ENCODE measurements at places on chromosomes 2 and 18. TPM values are rescaled to one million over a fixed set of nuclear protein-coding genes. Genes with fewer than 3 reads are reported as not detected.
A peak's percentile ranks its signal among the peaks of the same experiment; 100 is the strongest.

- no peak for DNase-seq
These were observed 84.5 kb downstream of the RAPH1 start for GRCh38 chr2:203450561-203450960.

DNA sequence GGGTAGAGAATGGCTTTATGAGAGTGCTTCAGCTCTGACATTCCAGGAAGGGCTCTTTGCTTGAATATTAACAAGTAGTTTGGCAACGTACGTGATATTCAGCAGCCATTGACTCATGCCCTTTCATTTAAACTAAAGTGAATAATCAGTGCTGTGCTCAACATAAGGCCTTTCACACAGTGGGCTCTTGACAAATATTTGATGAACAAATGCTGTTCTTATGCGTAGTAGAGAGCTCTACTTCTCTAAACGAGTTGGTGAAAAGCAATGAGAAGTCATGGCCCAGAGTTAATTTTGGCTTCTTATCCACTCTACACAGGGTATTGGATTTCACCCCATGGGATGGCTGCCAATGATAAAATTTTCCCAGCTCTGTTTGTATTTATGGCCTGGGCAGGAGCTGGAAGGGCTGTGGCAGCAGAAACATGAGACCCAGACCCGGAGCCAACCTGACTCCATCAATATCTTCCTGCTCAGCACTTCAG is 338.9 kb downstream of the CCDC85A start:
- DNase-seq = peak; percentile 43

DNA sequence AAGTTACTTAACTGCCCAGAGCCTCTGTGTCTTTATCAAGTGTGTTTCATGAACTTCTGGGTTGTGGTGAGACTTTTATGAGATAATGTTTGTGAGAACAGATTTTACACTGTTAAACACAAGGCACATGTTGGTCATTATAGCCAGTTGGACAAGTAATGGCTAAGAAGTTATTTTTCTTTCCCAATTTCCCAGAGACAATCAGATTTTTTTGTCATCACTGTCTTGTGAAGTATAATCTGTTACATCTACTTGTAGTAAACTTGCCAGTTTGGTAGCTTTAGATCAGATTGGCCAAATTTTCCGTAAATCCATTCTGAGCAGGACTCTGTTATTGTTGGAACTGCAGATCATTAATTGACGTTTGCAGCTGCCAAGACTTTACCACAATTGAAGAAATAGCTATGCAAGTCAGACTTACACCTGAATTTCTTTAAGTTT is 838.8 kb downstream of the SLC4A3 start:
- peak; percentile 86 for DNase-seq

DNA sequence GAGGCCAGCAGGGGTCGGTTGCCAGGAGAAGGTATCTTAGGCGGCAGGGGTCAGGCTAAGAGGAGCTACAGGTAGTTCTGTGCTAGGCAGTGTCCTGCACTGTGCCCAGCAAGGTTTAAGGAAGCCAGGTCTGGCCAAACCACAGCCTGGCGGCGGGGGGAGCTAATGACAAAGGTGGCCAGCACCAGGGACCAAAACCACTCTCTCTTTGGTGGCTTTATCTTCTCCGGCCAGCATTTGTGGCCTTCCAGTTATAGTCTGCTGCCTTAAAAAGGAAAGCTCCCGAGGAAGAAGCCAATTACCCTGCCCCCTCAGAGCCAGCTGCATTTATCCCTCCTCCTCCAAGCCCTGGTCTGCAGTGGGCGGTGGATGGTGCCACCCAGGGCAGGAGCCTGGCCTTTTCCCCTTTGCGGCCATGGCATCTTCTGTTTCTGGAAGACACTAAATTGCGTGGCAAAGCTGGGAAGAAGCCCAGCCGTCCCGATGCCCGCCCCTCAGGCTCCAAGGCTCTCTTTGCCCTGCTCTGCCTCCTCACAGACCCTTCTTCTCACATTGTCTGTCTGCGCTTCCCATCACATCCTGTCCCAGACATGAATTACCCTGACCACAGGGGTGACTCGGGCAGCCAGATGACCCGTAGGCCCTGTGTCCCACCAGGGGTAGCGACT is 94.6 kb downstream of the EN1 start:
- no peak for DNase-seq

DNA sequence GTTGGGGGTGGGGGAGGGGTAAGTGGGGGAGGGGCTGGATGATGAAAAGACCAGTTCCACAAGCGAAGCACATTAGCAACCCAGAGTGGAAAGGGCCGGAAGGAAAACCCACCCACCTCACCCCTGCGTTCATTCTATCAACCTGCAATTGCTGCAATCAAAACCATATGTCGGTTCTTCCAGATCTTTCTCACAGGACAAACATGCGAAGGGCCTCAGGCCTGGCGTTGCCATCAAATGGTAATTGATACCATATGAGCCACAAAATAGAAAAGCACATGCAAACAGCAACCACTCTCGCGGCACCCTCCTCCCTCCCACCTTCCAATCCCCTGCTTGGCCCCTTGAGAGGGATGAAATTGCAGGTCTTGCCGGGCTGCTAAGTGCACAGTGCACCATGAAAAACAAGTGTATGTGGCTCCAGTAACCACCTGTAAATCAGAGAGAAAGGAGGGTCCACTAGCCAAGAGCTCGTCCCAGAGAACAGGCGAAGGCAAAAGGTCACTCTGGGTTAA is 287.5 kb downstream of the TCF4 start:
- DNase-seq = peak; percentile 82

GRCh38 chr2:54556621-54557121 is 100.5 kb downstream of the SPTBN1 start:
- DNase-seq = peak; percentile 95

DNA sequence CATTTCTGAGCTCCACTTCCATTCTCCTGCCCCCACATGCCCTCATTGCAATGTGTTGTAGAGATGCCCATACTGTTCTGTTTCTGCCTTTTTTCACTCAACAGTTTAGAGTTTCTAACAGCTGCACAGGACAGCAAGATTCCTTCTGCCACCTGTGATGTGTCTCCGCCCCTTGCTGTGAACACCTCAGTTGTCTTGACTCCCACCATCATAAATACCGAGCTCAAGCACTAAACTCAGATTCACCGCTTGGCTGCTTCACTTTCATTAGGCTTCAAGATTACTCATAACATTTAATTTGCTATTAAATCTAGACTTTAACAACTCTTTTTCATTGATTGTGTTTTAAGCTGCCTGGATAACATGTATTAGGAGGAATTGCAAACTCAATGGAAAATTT is 141.0 kb downstream of the MAP2 start:
- DNase-seq = no peak

- peak; percentile 78 for DNase-seq
These were observed 115.3 kb upstream of the ITGB6 start for GRCh38 chr2:160315337-160315736.

- DNase-seq = no peak
These were observed 57.7 kb downstream of the PELI1 start for GRCh38 chr2:64086347-64087082.

- DNase-seq = peak; percentile 27
These were observed 263.9 kb upstream of the UBE2E3 start for GRCh38 chr2:180716186-180717180.

DNA sequence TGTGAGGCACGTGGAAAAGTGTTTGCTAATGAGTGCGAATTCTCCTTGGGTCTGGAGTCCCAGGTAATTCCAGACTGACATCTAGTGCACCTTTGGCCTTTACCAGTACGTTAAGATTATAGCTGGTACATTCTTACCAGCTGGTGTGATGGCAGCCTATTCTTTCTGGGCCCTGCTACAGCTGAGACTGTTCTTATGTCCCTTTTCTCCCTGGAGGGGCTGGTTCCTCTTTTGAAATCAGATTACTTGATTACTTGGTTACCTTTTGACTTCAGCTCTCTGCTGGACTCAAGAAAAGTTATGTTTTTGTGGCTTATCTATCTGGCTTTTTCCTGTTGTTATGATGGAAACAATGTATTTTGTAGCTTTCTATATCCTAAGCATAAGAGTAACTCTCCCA is 14.5 kb downstream of the CABYR start:
- DNase-seq = no peak

GRCh38 chr2:117232305-117232704 is 582.2 kb upstream of the DDX18 start:
- DNase-seq = no peak

- DNase-seq = peak; percentile 88
These were observed 319 bp upstream of the EN1 start for GRCh38 chr2:118847762-118848172.

DNA sequence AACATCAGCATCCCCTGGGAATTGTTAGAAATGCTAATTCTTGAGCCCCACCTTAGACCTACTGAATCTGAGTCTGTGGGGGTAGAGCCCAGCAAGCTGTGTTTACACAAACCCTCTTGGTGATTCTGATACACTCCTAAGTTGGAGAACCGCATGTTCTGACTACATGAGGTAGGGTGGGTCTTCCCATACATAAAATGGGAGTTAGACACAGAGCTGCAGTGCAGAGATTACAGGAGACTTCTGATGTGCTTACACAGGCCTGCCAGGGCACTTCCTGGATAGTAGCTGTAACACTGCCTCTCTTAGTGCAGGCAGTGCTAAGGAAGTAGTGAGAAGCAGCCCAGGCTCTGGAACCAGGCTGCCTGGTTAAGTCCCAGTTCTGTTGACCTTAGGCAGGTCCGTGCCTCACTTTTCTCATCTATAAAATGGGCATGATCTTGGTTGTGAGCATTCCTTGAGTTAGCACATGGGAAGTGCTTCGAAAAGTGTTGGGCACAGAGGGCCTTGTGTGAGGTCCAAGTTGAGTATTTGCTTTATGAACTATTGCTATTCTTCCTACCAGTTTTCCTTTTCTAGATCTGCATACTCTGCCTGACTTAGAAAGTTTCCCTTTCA is 67.3 kb downstream of the GLI2 start:
- DNase-seq = peak; percentile 38

Gene MAL
- not detected for total RNA-seq

Gene CROCC2
- total RNA-seq = 0.41 TPM

Gene TGFA
- total RNA-seq = not detected

Gene MBP
- 54.1 TPM for total RNA-seq

Gene RHBDD1
- total RNA-seq = 45.0 TPM

Gene C2orf78
- total RNA-seq = not detected

Gene VAMP8
- total RNA-seq = 1.7 TPM

Gene FAM237A
- total RNA-seq = not detected

Gene CABYR
- total RNA-seq = 7.3 TPM

All from fibroblast of the aortic adventitia (primary cell).